Dorsolateral prefrontal cortex (tissue), 122 donors: ENCODE measurements at places on chromosomes 4 and X.
A peak's percentile ranks its signal among the peaks of the same experiment; 100 is the strongest.

DNA sequence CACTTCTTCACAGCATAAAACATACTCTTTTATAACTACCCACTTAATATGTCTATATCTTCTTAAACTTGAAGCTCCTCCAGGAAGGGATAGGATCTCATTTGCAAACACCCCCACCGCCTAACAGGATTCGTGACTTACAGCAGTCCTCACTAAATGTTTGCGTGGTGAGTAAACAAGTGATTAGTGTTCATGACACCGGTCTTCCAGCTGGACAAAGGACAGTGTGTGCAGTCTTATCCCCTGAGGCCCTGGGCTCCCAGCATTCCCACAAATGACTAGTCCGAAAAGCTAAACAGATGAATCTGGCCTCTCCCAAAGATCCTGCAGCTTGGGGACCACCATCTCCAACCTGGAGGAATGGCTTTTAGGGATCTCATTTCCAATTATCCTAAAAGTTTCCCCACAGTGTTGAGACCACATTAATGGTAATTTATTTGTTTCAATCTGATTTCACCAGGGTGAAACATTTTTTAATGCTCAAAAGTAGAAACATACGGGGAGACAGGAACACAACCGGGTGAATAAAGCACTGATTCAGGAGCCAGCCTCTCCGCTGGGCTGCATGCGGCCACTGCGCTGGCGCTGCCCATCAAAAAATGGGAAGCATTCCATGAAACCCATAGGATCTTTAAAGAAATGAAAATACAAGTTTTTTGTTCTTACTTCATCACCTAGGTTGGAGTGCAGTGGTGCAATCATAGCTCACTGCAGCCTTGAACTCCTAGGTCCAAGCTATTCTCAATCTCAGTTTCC, 69.2 kb downstream of the HADH start:
- DNase-seq = no peak

GRCh38 chr4:139470997-139471665, 17.2 kb downstream of the RAB33B start:
- no peak for DNase-seq

GRCh38 chrX:126985981-126986380, 166.5 kb downstream of the PRR32 start:
- no peak for DNase-seq

DNA sequence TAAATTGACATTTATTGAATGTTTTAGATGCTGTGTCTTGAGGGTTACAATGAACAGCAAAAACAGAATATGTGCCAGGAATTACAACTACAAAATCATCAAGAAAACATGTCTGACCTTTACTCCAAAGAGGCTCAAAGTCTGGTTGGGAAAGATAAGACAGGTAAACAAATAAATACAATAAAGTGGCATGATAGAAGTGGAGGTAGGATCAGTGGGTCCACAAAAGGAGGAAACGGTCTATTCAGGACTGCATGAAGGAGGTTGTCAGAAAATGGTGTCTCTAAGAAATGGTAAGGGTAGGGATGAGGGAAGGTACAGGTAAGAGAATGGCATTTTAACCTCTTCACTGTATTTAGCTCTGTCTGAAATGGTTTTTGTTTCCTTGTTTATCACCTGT, 3.8 kb downstream of the ARHGEF38 start:
- DNase-seq = no peak

DNA sequence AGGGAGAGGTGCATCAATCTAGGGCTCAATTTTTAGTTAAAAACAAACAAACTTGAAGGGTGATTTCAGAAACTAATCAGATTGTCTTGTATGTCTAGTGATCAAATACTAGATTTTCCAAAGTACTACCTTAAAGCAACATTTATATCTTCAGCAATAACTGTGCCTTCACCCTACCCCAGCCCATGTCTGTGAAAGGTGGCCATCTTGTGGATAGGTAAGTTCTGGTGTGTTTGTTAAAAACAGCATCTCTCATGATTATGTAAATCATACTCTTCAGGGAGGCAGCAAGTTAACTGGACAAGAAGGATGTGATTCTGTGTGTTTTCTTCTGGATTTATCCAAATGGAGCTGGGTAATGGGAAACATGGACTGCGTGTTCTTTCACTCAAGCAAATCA, 81.4 kb upstream of the ACSL1 start:
- DNase-seq = no peak

GRCh38 chr4:107800706-107801105, 24.0 kb upstream of the SGMS2 start:
- DNase-seq = no peak

DNA sequence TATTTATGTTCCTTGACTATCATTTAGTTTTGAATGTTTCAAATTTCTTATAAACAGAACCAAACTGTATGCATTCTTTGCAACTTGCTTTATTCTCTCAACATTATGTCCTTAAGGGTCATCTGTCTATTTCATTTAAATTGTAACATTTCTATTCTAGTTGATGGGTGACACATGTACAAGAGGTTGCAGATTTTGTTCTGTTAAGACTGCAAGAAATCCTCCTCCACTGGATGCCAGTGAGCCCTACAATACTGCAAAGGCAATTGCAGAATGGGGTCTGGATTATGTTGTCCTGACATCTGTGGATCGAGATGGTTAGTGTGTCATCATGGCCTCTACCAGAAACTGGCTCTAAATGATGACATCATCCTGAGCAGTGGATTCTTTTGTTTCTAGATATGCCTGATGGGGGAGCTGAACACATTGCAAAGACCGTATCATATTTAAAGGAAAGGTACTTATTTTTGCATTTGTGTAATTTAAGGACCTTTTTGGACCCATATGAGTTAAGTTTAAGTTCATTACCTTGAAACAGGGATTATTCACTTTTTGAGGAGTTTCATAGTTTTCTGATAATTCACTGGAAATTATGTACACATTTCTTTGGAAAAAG, 6.1 kb downstream of the LIAS start:
- DNase-seq = no peak

DNA sequence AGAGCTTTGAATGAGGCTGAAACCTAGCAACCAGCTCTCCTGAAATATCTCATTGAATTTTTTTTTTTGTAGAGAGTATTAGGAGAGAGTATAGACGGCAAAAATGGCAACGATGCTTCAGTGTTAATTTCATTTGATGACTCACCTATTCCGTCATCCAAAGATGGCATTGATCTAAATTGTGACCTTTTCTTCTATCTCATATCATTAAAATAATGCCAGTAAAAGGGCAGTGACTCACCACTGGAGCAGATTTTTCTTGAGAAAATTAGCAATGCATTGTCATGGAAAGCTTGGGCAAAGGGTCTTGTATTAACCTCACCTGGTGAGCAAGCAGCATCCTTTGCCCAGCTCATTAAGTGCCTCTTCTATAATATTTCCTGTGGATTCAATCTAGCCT, 19.6 kb downstream of the VMA21 start:
- no peak for DNase-seq

DNA sequence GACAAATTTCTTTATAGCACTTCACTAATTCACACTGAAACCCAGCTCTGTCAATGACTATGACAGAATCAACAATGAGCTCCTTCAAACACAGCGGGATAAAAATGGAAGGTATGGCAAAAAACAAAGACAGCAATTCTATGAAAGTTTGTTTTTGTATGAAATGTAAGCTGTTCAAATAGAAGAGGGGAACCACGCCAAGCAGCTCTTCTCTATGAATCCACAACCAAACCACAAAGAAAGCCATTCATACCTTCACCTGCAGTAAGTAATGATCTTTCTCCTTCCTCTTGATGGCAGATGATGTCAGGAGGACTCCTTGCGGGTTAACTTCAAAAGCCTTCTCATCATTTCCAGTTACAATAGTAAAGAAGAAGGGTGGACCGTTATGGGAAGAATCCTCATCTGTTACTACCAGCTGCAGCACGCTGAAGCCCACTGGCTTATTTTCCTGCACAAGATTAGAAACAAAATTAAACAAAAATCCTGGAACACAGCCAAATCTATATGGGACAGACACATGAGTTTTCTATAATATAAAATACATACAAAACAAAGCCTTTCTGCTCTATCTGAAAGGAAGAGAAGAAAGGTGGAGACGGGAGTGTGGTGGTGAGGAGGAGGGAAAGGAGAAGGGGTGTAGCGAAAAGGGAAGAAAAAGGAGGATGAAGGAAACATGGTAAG, 48.9 kb upstream of the MTNR1A start:
- DNase-seq = no peak

- DNase-seq = peak; percentile 23
Observed at GRCh38 chr4:147037069-147037468, 91.4 kb upstream of the TTC29 start.

DNA sequence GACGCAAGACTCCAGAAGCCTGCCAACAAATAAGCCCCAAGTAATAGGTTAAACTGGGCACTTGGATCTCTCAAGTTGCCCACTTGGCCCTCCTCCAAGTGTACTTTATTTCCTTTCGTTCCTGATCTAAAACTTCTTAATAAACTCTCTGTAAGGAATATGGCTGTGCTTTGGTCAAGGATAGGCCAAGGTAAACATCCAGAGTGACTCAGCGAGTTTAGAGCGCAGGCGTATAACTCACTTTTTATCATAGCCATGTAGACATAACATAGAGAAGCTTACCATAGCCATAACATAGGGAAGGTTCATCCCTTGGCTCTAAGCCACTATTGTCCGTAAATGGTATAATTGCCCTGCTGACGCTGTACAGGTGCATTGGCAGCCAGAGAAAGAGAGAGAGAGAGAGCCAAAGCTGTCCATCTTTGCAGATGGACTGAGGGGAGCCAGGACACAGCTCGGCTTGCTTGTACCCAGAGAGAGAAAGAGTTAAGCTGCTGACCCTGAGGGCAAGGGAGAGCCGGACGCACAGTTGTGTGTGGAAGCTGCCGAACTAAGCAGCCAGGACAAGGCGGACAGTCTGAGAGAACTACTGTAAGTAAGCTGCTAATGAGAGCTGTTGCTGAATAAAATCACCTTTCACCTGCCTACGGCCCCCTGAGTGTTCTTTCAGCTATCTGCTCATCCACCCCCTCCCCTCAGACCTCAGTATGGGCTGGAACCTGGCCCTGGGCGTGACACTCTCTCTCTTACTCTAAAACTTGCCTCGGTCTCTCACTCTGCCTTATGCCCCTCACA, 1.8 kb downstream of the TLR1 start:
- DNase-seq = no peak

- no peak for DNase-seq
Observed at GRCh38 chr4:89617317-89617716, 219.6 kb downstream of the SNCA start.

DNA sequence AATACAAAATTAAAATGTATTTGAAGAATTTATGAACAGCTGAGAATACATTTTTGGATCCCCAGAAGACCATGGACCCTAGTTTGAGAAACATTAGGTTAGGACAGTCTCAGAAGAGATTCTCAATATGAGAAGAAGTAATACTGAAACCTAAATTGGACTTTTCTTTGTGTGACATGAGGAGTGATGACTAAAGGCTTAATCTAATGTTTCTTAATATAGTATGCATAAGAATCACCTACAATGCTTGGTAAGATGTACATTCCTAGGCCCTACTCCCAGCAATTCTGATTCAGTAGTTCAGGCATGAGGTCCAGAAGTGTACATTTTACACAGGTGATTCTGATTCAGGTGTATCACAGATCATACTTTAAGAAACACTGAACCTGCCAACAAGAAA, 31.6 kb upstream of the HUWE1 start:
- DNase-seq = no peak

DNA sequence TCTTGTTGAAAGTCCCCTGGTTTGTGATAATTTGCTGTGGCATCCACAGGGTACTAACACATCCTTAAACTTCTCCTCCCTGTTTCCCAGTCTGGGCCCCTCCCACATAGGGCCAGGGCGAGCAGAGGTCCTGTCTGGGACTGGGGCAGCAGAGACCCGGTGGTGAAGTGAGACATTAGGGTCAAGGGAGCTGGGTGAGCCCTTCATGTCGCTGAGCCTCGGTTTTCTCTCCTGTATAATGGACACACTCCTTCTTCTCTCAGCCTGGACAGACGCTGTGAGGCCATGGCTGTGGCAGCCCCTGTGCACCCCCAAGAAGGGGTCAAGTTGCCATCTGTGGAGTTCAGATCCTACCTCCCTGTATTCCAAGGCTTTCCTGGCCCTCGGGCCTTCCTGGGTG, 33.0 kb upstream of the HMX1 start:
- DNase-seq = peak; percentile 8

GRCh38 chr4:117957571-117957970, 76.7 kb upstream of the NDST3 start:
- no peak for DNase-seq

DNA sequence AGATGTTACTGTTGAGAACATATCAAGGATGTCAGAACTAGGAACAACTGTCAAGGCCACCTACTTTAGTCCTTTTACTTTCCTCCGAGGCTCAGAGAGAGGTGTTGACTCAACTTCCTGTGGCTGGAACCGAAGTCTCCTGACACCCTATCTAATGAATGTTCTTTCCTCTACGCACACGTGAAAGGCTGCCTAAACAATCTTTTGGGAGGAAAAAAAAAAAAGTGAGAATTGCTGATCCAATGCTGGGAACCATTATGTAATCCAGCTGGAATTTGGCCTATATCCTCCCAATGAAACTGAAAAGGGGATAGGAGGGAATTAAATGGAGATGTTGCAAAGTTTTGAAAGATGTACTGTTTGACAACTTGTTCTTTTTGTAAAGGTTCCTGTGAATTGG, 8.3 kb upstream of the MAP7D3 start:
- no peak for DNase-seq

GRCh38 chrX:47749185-47749967, 87.3 kb upstream of the ZNF81 start:
- DNase-seq = no peak

- DNase-seq = no peak
Observed at GRCh38 chr4:129144755-129145206, 48.8 kb downstream of the C4orf33 start.

DNA sequence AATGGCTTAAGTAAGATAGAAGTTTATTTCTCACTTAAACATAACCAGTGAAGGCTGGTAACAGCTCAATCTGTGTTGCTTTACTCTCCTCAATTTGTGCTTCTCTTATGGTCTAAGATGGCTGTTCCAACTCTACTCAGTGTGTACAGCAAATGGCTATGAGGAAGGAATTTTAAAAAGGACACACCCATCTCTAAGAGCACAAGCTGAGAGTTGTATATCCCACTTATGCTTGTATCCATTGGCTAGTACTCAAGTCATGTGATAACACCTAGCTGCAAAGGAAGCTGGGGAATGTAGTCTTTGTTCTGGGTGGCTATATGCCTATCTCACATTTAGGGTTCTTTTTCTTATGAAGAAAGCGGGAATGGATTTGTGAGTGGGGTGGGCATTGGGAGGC, 63.3 kb downstream of the GPAT3 start:
- DNase-seq = no peak

DNA sequence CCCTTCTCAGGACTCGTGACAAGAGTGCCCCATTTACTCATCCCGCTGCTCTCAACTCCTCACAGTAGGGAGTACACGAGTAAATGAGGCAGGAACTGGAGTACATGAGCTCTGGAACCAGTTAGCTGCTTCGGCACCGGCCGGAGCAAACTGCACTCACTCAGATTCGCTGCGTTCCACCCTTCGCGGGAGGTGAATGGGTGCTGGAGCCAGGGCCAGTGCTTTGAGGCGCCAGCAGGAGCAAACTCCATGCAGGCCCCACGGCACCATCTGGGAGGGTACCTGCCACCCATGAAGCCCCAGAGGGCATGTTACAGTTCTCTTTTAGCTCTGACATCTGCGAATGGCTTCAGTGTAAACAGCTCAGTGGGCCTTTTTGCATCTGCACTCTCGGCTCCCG, 315.5 kb upstream of the GK2 start:
- DNase-seq = no peak
